ENCODE measurements at places on chromosomes 5 and 9.

- DNase-seq, result no peak
Observed at GRCh38 chr9:19618816-19619215, 170.0 kb downstream of the SLC24A2 start.

- DNase-seq, result no peak
Observed at GRCh38 chr5:96726802-96727201, 64.6 kb downstream of the CAST start.

DNA sequence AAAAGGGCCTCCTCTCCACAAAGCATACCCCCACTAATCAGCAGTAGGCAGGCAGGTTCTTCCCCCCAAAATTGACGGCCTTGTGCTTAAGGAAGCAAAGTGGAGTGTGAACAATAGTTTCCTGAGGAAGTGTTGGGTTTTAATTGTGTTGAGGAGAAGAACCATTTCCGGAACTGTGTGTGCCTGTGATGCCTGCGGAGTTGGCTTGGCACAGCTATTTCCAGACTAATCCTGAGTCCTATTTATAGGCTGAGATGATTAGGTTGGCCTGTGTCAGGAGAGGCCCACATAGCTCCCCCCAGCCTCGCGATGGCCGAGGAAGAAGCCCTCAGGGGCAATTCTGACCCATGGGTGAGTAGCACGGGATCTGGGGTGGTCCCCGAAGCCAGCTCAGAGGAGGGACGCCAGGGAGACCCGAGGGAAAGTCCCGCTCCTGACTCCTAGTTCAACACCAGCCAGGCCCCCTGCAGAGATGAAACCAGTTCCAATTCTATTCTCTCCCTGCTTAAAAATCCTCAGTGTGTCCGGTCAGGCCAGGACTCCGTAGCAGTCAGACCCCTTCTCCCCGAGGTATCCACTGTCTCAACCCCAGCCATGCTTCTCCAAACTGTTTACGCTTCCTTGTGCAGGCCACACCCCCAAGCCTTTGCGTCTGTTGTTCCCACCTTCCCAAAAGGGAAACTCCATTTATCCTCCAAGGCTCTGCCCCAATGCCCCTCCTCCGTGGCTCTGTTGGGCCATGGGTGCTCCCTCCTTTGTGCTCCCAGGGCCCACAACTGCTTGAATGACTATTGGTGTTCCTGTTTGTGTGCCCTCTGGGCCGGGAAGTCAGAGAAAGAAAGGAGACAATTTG, 18.1 kb downstream of the GSN start:
- peak; percentile 80 for DNase-seq

DNA sequence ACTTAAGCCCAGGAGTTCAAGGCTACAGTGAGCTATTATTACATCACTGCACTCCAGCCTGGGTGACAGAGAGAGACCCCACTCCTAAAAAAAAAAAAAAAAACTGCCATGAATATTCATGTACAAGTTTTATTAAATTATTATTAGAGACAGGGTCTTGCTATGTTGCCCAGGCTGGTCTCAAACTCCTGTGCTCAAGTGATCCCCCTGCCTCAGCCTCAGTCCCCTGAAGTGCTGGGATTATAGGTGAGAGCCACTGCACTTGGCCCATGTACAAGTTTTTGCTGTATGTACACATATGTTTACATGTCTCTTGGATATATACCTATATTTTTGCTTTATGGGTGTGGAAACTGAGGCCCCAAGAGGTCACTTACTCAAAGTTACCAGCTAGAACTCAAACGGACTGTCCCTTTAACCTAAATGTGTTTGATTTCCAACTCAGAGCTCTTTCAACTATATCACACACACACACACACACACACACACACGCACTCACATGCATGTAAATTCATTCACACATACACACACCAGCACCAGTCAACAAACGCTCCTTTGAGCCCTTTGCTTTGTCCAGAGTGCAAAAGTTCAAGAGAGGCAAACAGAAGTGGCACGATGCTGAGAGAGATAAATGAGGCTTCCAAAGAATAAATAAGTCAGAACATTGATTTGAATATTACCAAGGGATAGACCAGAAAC, 42.3 kb upstream of the STRBP start:
- peak; percentile 34 for DNase-seq

DNA sequence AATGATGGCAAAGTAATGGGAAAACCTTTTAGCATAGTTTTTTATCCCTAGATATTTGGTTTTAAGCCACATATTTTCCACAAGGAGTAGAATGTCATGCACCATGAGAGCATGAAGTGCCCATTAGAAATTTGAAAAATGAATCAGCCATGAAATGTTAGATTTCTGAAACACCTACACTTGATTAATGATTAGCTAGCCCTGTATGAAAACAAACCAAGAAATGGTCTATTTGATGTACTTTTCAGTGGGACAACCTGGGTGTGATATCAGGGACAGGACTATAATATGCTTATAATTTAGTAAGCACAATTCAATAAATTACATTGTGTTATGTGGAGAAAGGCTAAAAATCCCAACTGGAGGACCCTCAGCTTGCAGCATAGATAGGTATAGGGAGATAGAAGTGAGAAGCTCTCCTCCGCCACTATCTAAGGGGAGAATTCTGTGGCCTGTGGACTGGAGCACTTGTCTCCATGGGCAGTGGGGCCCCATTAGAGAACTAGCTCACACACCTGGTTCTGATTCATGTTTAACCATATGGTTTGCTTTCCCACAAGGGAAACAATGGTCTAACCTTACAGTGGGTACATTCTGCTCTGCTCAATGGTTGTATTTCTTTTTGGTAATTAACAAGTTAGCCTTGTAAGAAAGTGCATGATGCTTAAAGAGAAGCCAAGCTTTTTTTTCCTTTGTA, 35.2 kb downstream of the NUP214 start:
- DNase-seq, result no peak

DNA sequence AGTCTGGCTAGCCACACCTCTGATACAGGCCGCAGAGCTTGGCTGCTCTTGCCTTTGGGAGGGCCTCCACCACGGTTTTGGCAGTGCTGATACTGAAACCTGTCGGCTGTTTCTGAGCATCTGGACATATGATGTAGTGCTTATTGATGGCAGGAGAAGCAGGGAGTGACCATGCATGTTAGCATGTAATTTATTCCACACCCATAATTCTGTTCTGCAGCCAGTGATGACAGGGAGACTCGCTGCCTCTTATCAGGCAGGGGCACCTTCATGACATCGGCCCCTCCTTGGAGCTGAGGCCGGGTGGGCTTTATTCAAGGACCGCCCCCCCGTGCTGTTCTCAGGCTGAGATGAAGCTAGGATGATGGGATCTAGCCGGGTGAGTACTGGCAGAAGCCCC, 49.0 kb downstream of the OLFM1 start:
- DNase-seq, result no peak

DNA sequence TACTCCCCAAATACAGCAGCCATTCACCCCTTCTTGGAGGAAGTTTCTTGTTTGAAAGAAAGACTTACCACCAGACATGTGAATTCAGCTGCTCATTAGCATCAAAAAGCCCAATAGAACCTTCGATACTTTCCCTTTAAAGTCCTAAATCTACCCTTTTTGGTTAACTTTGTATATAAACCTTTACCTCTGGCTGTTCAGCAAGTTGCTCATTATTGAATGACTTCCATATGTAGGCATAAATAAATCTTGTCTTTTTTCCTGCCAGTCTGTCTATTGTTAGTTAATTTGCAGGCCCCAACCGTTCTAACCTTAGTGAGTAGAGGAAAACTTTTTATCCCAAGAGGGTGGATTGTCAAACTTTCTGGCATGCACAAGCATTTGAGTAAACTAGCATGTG, 27.9 kb upstream of the FBXL17 start:
- DNase-seq, result no peak

GRCh38 chr5:53884844-53885243, 324.4 kb downstream of the NDUFS4 start:
- no peak for DNase-seq

DNA sequence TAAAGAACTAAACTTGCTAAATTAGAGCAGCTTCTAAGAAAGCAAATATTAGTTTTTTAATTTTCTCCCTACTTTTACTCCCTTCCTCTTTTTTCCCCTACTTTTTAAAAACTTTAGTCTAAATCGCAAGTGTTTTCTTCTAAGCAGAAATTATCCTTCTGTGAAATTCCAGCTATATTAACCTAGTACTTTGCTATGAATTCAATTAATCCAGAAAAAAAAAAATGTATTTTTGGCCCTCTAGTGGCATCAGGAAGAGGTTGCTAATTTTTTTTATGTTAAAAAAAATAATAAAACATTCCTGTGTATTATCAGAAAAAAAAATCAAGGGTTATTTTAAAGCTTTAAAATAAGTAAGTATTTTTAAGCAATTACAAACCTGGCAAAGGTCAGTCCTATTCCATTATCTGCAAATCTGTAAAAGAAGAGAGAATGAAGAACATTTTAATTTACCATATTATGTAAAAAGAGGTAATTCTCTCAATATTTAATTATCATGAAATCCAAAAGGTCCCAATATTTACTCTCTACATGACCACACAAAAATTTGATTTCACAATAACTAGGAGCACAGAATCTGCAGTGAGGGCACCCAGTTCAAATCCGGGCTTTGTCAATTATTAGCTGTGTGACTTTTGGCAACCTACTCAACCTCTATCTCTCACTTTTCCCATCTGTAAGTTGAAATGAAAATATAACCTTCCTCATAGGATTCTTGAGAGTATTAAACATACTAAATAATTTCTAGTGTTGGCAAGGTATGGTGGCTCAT, 52.0 kb downstream of the CEMIP2 start:
- no peak for DNase-seq

GRCh38 chr9:112914524-112914923, 23.8 kb upstream of the SLC46A2 start:
- DNase-seq, result no peak

- DNase-seq, result no peak
Observed at GRCh38 chr5:43244823-43245565, 53.0 kb downstream of the NIM1K start.

- no peak for DNase-seq
Observed at GRCh38 chr5:11082404-11082945, 321.4 kb upstream of the DAP start.

GRCh38 chr9:21687351-21687750, 115.1 kb upstream of the MTAP start:
- DNase-seq, result no peak

DNA sequence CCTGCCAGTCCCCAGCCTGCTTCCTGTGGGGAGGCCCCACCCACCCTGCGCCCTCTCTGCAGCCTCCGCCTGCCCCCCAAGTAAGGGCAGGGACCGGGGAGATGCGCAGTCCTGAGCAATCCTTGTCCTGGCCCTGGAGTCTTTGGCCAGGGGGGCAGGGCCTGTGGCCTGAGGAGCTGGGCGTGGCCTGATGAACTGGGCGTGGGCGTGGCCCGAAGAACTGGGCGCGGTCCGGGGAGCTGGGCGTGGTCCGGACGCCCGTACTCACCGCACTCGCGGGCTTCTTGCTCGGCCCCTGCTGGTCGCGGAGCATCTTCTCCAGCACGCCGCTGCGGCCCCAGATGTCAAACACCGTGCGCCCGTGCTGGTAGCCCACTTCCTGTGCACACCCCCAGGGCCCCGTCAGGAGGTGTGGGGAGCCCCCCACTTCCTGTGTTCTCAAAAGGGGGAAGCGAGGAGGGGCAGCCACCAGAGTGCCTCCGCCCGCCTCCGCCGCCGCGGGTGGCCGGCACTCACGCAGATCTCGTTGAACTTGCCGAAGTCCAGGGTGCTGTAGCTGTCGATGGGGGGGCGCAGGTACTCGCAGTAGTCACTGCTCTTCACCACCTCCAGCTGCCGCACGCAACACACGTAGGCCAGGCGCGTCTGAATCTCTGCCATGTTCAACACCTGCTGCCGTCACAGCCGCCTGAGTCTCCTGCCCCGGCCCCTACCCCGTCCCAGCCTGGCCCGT, 2.7 kb upstream of the NSMF start:
- DNase-seq, result peak; percentile 89

GRCh38 chr5:107519900-107520354, 150.8 kb downstream of the EFNA5 start:
- DNase-seq, result peak; percentile 89

- DNase-seq, result peak; percentile 54
Observed at GRCh38 chr5:133468596-133468995, 143.7 kb downstream of the FSTL4 start.

GRCh38 chr9:97293207-97293721, 14.2 kb upstream of the CCDC180 start:
- peak; percentile 41 for DNase-seq

GRCh38 chr9:134909511-134910481, 7.9 kb downstream of the FCN1 start:
- DNase-seq, result peak; percentile 36

DNA sequence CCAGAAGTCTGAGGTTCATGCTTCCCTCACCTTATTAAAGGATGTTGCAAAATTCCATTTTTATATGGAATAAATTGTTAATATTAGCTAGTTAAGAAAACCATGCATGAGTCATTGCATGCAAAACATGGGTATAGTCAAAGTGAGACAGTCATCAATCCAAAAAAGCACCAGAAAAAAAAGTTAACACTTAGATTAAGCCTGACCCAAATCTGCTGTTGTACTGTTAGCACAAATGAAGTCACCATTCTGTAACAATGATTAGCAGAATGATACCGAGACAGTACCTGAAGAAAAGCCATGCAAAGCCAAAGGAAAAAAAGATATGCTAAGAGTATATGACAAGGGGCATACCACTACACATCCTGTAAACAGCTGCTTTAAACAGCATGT, 49.5 kb downstream of the PKD2L2 start:
- DNase-seq, result no peak

GRCh38 chr5:17402289-17403121, 95.5 kb upstream of the TAF11L2 start:
- peak; percentile 62 for DNase-seq

GRCh38 chr5:137714946-137715345, 20.9 kb downstream of the KLHL3 start:
- DNase-seq, result no peak

GRCh38 chr5:138230981-138231589, 18.0 kb upstream of the CDC23 start:
- DNase-seq, result no peak

- DNase-seq, result no peak
Observed at GRCh38 chr5:149261246-149261645, 10.4 kb upstream of the AFAP1L1 start.

DNA sequence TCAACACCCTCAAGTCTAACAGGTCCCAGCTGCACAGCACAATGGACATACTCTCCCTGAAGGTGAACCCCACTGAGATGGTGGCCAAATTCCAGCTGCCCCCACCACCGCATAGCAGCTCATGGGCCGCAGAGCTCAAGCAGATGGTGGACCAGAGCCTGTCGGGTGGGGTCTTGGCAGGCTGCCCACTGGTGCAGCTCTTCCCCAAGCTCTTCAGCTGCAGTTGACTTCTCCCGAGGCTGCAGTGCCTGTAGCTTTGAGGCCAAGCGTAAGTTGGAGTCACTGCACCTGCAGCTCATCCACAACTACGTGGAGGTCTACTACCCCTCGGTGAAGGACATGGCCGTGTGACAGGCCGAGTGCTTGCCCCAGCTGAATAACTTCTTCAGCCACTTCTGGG, 56.6 kb upstream of the SPTLC1 start:
- DNase-seq, result no peak
